ENCODE measurements at places on chromosomes 7 and 10. TPM values are rescaled to one million over a fixed set of nuclear protein-coding genes. Genes with fewer than 3 reads are reported as not detected.

The PAPOLB gene
- polyA plus RNA-seq = 65.2 TPM

The SAP25 gene
- polyA plus RNA-seq = 30.3 TPM

The FOXI2 gene
- 0.30 TPM for polyA plus RNA-seq

The ELFN1 gene
- polyA plus RNA-seq = 2.3 TPM

Data from testis (tissue), 5 donors.